ENCODE measurements at places on chromosomes 2 and 18. TPM values are rescaled to one million over a fixed set of nuclear protein-coding genes. Genes with fewer than 3 reads are reported as not detected.

DNA sequence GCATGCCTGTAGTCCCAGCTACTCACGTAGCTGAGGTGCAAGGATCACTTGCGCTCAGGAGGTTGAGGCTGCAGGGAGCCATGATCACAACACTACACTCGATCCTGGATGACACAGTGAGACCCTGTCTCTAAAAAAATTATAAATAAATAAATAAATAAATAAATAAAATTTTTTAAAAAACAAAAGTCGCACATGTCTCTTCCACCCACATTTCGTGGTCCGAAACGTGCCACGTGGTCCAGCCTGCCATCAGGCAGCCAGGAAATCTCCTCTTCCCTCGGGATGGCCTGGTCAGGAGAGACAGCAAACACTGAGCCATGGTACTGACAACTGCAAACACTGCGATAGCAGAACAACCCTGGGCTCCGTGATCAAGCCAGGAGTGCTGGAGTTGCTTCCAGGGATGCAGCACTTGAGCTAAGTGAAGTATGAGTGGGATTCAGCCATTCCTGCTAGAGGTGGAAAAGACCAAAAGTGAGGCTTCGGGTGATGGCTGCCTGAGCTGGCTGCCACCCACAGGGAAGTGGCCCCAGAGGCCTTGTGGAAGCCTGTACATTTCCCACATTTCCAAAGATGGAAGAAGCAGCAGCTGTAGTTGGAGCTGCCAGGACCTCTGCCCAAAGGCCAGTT is 193.1 kb downstream of the SMAD2 start:
- peak; percentile 12 for DNase-seq

The PLB1 gene
- not detected for total RNA-seq

The RPRM gene
- total RNA-seq, result not detected

The PRKAG3 gene
- not detected for total RNA-seq

The SATB2 gene
- 0.74 TPM for total RNA-seq

The FARP2 gene
- 22.9 TPM for total RNA-seq

The MGAT4A gene
- total RNA-seq, result 295 TPM
